ENCODE measurements at places on chromosomes 12 and 14. TPM values are rescaled to one million over a fixed set of nuclear protein-coding genes. Genes with fewer than 3 reads are reported as not detected.

The NAV3 gene
- total RNA-seq = 17.0 TPM

The STON2 gene
- total RNA-seq = 17.9 TPM

The P2RX2 gene
- total RNA-seq = not detected

The FRS2 gene
- 26.6 TPM for total RNA-seq

The LRRC10 gene
- total RNA-seq = not detected

The RAPGEF3 gene
- total RNA-seq = 8.7 TPM

The THTPA gene
- 8.5 TPM for total RNA-seq

The GDF3 gene
- total RNA-seq = not detected

The PLBD1 gene
- total RNA-seq = 6.6 TPM

The FOXG1 gene
- total RNA-seq = not detected

The P3H3 gene
- total RNA-seq = 27.7 TPM

The SOAT2 gene
- not detected for total RNA-seq

The ATXN3 gene
- 20.7 TPM for total RNA-seq

The PTGR2 gene
- total RNA-seq = 7.0 TPM

The KRT72 gene
- not detected for total RNA-seq

The CPNE6 gene
- total RNA-seq = not detected

The KRT1 gene
- total RNA-seq = not detected

The TRHDE gene
- total RNA-seq = 5.8 TPM

The TAS2R9 gene
- not detected for total RNA-seq

The FCF1 gene
- total RNA-seq = 44.4 TPM

The DLGAP5 gene
- total RNA-seq = 4.4 TPM

The DPY19L2 gene
- total RNA-seq = 5.8 TPM

The LYZ gene
- 0.07 TPM for total RNA-seq

The GZMB gene
- not detected for total RNA-seq

The DNAJC22 gene
- total RNA-seq = 1.6 TPM

The LACRT gene
- not detected for total RNA-seq

The GEMIN2 gene
- 19.7 TPM for total RNA-seq

The GPR132 gene
- 1.9 TPM for total RNA-seq

The PIP4P1 gene
- total RNA-seq = 25.9 TPM

The ZDHHC22 gene
- total RNA-seq = not detected

The MYBPC1 gene
- not detected for total RNA-seq

The MANSC1 gene
- total RNA-seq = 5.4 TPM

Measured in kidney epithelial cell (primary cell).